ENCODE measurements at places on chromosomes 1 and 21.

GRCh38 chr1:160045653-160046052 lies 13.9 kb upstream of the PIGM start:
- no peak for DNase-seq

GRCh38 chr1:183003203-183003602 lies 20.0 kb upstream of the LAMC1 start:
- DNase-seq, result no peak

DNA sequence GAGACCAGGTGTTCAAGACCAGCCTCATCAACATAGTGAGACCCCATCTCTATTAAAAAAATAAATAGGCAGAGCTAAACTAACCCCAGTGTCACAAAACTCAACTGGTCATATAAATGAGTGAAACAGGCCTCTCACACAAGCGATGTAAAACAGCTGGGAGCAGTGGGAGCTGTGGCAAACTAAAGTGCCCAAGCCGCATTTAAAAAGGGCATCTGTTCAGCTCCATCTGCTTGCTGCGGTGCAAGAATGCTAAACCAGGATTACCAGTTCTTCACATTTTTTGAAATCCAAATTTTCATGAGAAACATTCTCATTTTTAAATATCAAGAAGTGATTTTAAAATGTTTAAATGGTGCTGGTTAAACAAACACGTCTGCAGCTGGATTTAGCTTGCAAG lies 50.0 kb upstream of the WNT2B start:
- DNase-seq, result no peak

- DNase-seq, result no peak
These were observed 404.0 kb downstream of the PRDM2 start for GRCh38 chr1:14103878-14104430.

DNA sequence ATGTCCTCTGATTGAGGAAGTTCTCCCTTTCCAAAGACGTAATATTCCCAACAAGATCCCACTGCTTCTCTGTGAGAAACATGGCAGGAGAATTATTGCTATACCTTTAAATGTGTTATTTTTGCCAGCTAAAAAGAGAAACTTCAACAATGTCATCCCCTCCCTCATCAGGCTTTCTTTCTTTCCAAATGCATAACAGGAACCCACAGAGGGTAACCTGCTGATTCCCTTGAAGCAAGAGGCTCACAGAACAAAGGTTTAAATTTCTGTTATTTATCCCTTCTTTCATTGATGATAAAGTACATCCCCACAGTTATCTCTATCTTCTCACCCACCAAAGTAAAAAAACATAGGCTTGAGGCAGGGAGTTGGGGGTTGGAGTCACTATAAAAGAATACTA lies 102.1 kb downstream of the SLC30A10 start:
- no peak for DNase-seq

GRCh38 chr1:36938819-36939218 lies 95.5 kb downstream of the GRIK3 start:
- DNase-seq, result no peak

- no peak for DNase-seq
These were observed 88.9 kb downstream of the COL24A1 start for GRCh38 chr1:86067626-86068025.

DNA sequence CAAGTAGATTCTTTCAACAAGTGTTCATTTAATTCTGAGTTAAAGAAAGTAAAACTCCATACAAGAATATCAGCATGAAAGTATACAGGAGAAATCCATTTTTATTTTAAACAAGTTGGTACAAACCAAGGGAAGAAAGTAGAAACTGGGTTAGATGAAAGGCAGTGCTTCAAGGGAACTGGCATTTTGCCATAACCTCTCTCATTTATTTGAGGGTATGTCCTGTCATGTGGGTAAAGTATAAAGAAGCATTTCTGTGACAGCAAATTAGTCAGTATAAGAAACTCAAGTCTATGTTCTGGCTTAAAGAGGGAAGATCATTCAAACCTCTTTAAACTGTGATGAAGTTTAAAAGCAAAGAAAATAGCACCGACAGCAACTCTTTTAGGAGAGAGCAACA lies 32.0 kb downstream of the OLFM3 start:
- DNase-seq, result no peak

- DNase-seq, result no peak
These were observed 8.7 kb downstream of the PLA2G2D start for GRCh38 chr1:20110679-20111078.

- DNase-seq, result no peak
These were observed 6.0 kb upstream of the PLA2G2C start for GRCh38 chr1:20192364-20192763.
